Stimulated activated naive CD4-positive, alpha-beta T cell treated with Interleukin-2 at 50 U/mL for 16 hours (primary cell): ENCODE measurements at places on chromosomes 3 and 15.

GRCh38 chr3:158950178-158950901, 148.5 kb downstream of the MFSD1 start:
- no peak for DNase-seq

GRCh38 chr15:90885432-90886290, 1.4 kb downstream of the FES start:
- peak; percentile 68 for DNase-seq

- no peak for DNase-seq
Measured at GRCh38 chr3:17162116-17162515, 277.4 kb downstream of the PLCL2 start.

GRCh38 chr15:59329570-59330350, 42.9 kb downstream of the MYO1E start:
- no peak for DNase-seq

GRCh38 chr3:140536926-140537726, 140.7 kb upstream of the TRIM42 start:
- no peak for DNase-seq

DNA sequence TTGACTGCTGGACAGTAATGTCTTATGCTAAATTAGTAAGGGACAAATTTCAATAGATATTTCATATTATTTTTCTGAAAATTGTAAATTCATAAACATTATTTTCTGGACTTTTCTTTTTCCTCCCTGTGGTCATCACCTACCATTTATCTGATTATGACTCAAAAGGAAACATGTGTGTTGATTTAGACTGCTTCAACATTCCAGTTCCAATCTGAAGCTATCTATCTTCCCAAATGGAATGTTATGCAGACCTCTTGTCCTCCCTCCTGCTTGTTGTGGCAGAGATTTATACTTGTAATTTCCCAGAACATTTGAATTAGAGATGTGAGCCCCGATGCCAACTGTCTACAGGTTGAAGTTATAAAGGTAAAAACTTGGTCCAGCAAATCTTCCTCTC, 803.4 kb downstream of the TUSC7 start:
- no peak for DNase-seq

DNA sequence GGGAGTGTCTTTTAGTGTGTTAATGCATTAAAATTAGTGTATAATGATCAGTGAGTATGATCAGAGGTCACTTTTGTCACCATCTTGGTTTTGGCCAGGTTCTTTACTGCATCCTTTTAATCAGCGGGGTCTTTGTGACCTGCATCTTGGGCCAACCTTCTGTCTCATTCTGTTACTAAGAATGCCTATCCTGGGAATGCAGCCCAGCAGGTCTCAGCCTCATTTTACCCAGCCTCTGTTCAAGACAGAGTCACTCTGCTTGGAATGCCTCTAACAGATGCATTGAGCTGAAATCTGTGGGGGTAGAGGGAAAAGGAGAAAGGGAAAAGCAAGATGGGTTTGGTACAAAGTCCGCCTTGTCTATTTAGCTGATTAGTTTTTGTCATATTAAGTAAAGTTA, 5.3 kb upstream of the BLOC1S6 start:
- no peak for DNase-seq

GRCh38 chr3:88076712-88077111, 17.7 kb downstream of the ZNF654 start:
- DNase-seq = no peak

GRCh38 chr15:63504247-63504978, at the start of gene USP3:
USP3 (plus strand) TSS chr15:63504593; CDS start chr15:63504740, 147 bp downstream.
- peak; percentile 90 for DNase-seq

DNA sequence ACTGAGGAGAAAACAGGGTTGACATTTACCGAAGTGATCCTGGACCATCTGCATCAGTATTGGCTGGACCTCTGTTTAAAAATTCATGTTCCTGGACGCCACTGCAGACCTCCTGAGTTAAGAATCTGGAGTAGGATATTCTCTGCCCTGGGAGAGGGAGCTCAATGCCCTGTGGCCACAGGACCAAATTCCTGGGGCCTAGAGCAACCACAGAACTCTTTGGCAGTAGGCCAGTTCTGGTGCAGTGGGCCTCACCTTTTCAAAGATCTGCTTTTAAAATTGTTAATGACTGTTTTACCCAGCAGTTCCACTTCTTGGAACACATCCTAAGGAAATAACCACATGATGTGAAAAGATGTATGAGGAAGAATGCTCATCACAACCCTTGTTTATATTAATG, 133.3 kb upstream of the ADPGK start:
- DNase-seq = no peak

- DNase-seq = no peak
Measured at GRCh38 chr3:191391861-191392808, 61.8 kb upstream of the UTS2B start.

GRCh38 chr3:53828581-53828980, 17.6 kb downstream of the CHDH start:
- no peak for DNase-seq

DNA sequence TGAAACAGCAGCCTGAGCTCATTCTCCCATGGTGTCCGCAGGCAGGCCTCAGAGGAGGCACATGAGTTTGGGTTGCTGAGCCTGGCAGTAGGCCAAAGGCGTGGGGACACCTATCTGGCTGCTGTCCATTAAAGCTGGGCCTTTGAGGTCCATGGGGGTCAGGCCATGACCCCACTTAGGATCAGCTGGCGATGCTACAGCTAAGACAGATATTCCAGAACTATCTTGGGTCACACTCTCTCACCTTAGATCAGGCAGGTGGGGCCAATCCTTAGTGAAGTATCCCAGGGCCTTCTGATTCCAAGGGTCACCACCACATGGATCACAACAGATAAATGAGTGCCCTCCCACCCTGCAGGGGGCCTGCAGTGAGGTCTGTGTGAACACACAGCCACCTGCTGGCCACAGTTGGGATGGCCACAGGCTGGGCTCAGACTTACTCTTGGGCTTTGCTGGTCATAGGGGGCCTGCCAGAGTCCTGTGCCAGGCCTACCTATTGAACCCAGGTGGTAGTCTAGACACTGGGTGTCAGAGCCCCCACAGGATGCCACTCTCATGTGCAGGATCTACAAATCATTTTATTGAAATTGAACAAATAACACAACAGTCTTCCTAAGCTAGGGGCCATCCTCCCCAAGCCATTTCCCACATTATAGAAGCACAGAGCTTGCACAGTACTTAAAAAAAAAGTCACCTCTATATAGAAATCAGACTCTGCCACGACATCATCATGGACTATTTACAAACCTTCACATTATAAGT, 2.0 kb upstream of the HYAL2 start:
- DNase-seq = peak; percentile 45

DNA sequence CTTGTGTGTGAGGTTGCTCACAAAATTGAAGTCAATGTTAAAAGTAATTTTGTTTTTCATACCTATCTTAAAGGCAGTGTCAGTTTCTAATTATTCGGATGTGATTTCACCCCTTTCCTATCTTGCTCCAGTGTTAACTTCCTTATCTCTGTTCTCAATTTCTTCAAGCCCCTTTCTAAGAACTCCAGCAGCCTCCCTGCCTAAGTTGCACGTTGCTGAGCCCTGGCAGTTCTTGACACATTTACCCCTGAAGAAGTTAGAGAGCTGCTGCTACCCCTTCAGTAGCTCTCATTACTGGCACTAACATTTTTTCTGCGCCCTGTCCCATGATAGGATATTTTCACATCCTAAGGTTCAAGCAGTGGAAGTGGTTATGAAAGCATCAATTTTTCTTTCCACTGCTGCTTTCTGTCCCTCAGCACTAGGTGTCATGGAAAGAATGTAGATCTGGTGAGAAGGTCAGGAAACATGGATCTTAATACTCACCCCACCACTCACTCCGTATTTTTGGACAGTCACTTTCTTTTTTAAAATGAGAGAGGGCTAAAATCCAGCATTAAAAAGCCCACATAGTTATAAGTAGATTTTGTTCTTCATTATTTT, 62.9 kb downstream of the OPA1 start:
- no peak for DNase-seq

DNA sequence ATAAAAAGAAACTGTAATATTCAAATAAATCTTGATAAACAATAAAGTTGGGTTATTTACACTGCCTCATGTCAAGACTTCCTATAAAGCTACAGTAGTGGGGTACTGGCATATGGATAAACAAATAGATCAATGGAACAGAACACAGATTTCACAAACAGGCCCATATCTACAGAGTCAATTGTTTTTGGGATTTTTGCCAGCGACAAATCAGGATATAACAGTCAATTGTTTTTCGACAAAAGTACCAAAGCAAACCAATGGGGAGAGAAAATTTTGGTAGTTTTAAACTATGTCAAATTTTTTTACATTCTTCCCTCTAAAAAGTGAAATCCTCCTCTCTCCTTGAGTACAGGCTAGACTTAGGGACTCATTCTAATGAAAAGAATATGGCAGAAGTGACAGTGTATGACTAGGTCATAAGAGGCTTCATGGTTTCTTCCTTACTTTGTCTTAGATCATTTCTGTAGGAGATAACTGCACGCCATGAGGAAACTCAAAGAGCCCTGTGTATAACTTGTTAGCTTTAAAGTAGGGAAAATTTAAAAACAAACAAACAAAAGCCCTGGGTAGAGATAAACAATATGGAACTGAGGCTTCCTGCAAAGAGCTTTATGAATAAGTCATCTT, 16.9 kb downstream of the IP6K1 start:
- no peak for DNase-seq

DNA sequence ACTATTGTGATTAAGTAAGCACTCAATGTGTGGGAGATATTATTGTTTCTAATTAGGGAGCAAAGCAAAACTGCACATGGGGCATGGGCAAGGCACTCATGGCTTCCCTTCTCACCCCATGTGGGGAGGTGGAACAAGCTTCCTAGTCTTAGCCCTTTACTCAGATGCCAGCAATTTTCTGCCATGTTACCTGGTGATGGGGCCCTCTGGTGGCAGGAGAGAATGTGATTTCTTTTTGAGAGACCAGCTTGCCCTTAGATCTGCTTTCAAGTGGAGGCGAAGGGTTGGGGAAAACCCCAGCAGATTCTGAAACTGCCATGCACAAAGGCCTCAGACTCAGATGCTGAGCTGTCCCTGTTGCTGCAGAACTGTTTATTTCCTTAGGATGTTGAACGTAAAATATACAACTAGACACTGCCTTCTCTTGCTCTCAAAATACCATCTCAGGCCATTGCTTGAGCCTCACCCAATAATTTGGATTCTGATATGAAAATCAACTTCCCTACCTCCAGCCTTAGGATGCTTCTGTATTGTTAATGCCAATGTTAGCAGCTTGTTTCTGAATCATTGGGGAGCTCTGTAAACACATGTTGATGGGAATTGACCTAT, 130.2 kb upstream of the TPRG1 start:
- peak; percentile 72 for DNase-seq

DNA sequence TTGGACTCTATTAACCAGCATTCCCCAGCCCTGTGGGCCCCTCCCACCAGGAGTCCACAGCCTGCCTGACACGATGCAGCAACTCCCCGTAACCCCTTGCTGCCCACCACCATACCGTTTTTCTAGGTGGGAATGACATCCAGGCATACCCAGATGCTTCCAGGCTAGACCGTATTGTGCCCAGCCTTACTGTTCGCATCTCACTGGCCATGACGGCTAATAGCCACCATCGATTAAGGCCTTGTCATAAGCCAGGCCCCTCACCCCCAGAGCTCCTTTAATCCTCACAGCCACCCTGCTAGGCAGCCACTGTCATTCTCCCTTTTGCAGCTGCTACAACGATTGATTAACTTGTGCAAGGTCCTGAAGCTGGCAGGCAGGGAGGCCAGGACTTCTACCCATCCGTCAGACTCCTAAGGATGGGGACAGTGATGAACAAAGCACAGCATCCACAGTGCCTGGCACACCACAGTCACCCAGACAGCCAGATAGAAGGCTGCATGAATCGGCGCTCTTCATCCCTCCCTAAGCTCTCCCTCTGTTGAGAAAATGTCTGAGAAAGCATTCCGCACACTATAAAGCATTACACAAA, 60.0 kb upstream of the FLNB start:
- DNase-seq = no peak

GRCh38 chr3:129038121-129038855, 22.3 kb upstream of the GP9 start:
- no peak for DNase-seq

GRCh38 chr3:25381083-25381482, 47.0 kb upstream of the RARB start:
- DNase-seq = no peak

GRCh38 chr15:85151861-85152260, 170.2 kb downstream of the PDE8A start:
- DNase-seq = no peak

DNA sequence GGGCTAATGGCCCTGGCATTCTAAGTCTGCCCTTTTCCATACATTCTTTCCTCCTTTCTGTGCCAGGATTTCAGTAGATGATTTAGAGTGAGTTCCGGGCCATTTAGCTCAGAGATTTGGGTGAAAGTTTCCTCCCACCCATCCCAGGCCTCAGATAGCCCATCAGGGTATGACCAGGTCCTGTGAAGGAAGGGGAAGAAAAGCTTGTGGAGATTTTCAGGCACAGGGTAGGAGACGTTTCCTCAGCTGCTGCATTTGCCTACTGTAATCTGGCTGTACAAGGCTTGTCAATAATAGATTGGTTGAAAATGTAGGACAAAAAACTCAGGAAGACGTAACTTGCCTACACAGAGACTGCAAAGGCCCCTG, 63.2 kb upstream of the BCL6 start:
- no peak for DNase-seq

DNA sequence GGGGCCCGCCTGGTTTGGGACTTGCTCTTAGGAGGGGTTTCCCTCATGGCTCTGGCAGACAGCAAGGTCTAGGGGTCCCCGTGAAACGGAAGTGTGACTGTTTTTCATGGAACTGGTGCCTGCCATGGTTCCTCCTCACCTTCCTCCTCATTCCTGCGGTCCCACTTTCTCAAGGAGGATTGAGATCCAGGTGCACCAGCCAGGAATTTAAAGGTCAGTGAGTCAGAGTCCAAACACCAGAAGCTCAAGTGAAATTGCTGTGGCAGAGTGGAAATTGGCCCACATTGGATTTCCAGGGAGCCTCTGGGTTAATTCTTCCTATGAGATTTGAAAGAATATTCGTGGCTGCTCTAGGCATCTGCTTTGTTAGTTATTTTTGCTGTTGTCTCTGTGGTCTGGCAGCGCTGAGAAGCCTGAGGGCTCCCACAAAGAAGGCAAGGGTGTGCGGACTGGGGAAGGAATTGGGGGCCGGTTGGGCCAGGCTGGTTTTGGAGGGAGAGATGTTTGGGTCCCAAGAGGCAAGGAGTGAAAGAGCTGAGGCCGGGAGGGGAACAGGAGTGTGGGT, 60.4 kb upstream of the TNFAIP8L3 start:
- no peak for DNase-seq

- no peak for DNase-seq
Measured at GRCh38 chr3:12797124-12797891, 828 bp downstream of the CAND2 start.

GRCh38 chr3:102020735-102021134, 171.4 kb downstream of the NFKBIZ start:
- DNase-seq = no peak

DNA sequence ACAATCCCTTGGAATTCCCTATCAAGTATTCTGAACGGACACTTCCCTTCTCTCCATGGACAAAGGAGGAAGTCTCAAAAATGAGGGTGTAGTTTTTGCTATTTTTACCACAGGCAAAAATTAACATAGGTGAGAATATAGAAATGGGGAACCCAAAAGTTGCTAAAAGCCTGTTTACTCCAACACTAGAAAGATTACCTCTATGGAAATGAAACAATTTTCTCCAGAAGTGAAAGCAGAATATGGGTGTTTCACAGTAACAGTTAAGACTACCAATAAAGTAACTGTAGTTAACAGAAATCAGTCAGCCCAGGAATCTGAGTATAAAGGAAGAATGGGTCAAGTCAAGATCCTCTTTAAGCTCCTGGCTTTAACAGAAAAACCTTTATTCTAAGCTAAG, 9.3 kb downstream of the TRA2B start:
- no peak for DNase-seq
